Stimulated activated CD4-positive, alpha-beta T cell treated with anti-CD3 and anti-CD28 coated beads, Interleukin-15, amount 100 ng/mL, for 1 hour (primary cell): ENCODE measurements at places on chromosomes 5 and 9.

DNA sequence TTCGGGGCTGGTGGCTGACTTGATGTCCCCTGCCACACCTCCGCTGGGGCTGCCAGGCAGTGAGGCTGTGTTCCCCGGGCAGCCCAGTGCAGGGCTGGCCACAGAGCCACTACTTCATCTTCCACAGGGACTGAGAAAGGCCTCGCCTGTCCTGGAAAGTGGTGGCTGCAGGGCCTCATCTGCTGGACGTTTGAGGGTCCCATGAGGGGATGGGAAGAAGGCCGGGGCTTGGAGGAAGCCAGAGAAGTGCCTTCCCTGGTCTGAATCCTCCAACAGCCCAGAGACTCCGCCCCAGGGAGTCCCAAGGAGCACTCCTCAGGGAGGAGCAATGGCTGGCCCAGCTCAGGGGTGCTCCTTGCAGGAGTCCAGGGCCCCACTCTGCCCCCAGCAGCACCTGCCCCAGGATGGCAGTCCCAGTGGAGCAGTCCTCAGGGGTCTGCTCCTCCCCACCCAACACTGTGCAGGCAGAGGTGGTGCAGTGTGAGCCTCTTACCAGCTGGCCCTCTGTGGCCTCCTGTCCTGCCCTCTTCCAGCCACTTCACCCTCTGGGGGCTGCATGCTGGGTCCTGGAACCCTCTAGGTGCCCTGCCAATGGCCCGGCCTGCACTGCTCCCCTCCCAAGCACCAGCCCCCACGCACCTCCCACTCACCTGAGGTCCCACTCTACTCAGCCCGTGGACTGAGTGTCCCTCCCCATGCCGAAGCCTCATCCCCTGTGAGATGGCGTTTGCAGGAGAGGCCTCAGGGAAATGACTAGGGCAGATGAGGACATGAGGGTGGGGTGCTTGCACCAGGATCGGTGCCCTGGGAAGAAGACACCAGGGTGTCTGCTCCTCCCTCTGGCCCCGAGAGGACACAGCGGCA is 47.3 kb upstream of the COL5A1 start:
- no peak for DNase-seq

DNA sequence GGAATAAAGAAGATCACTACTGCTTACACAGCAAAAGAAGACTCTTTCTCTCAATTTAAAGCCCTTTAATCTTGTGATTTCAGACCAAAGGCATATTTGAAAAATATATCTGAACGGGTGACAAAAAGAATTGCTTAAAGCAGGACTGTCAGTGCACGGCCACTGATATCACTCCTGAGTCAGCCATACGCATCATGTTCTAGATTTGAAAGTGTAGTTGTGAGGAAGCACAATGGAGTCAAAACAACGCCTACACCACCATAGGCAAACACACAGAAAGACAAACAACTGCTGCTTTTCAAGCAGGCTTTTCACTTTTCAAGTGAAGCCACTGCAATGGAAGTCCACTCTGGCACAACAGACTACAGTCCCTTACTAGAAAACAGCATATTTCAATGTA is 141.7 kb downstream of the AUH start:
- no peak for DNase-seq

GRCh38 chr9:138122201-138122600 is 244.6 kb downstream of the CACNA1B start:
- DNase-seq = no peak

GRCh38 chr9:137057545-137057944 is 3.7 kb upstream of the ENTPD2 start:
- DNase-seq = no peak
